ENCODE measurements at places on chromosomes 3 and 15.

DNA sequence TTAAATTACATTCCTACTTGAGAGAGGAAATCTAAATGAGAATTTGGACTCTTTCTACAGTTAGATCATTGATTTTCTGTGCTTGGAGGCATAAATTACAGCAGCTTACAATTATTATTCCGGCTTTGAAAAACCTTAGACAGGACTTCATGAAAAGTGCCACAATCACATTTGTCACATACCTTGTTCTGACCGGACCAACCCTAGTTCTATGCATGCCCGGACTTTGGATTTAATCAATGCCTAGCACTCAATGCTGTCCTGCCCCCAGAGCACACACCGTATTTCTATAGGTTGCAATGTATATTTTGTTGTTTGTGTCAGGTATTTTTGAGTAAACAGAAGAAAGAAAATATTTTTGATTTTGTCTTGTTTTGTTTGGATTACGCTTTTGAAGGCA is 424.7 kb upstream of the PDZRN3 start:
- no peak for DNase-seq

DNA sequence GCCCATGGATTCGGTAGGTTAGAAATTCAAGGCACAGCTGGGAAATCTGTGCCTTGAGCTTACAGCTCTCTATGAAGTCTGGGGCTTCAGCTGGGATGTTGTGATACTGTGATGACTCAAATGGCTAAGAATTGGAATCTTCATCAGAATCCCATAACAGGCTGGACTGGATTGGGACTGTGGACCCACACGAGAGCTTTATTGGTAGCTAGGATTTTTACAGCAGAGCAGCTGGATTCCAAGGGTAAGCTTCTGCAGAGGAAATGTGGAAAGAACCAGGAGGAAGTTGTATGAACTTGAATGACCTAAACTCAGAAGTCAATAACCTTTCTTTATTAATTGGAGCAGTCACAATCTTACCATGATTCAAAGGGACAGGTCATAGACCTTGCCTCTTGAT is 1187.1 kb downstream of the ROBO1 start:
- DNase-seq = no peak

- no peak for DNase-seq
Observed at GRCh38 chr3:102398176-102398575, 36.6 kb upstream of the ZPLD1 start.

DNA sequence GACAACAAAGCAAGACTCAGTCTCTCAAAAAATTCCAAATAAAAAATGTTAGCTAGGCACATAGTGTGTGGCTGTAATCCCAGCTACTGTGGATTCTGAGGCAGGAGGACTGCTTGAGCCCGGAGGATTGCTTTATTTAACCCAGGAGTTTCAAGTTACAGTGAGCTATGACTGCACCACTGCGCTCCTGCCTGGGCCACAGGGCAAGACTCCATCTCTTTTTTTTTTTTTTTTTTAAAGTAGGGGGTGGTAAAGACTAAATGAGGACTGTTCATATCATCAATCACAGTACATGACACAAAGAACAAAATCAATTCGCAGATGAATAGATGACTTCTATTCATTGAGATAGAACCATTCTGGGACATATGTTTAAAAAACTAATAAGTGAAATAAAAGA is 48.1 kb downstream of the ACAP2 start:
- no peak for DNase-seq

GRCh38 chr3:8501371-8502131 is at the start of gene LMCD1:
TSS of gene LMCD1 (plus strand) at chr3:8501823. CDS start at chr3:8501939, 116 bp downstream.
- DNase-seq = peak; percentile 56

DNA sequence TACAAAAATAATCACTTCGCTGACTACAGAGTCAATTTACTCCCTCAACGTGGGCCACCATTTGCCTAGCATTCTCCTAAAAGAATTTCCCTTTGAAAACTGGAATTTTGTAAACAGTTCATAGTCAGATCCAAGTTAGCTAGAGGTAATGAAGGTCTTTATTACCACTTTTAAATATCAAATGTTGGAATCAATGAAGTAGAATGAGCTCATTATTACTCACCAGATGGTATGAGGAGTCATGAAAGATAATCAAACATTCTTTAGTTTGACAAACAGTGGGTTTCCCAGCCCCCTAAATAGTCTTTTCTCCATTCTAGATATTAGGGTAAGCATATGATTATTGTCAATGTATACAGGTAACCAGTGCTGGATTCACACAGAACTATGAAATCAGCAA is 455.7 kb upstream of the THBS1 start:
- DNase-seq = no peak

GRCh38 chr3:31841515-31841914 is 139.5 kb downstream of the OSBPL10 start:
- DNase-seq = no peak

DNA sequence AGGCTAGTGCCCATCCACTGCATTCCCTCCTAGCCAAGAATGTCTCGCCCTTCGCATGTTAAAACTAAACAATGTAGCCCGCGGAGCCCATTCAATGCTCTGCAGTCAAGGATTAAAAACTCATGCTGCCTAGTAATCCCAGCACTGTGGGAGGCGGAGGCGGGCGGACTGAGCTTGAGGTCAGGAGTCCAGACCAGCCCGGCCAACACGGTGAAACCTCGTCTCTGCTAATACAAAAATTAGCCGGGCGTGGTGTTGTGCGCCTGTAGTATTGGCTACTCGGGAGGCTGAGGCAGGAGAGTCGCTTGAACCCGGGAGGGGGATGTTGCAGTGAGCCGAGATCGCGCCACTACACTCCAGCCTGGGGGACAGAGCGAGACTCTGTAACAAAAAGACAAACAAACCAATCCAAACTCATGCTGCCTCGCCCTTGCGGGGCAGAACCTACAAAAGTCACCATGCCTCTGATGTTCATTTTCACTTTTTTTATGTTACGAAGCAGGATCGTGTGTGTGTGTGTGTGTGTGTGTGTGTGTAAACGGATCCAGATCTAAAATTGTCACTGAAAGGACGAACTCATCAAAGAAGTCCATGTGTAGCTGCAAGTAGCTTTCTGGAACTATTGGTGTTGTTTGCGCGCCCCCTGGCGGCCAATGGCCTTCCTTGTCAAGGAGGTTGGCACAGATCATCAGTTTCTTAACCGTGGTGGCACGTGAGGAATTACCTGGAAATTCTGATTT is 54.8 kb upstream of the SPESP1 start:
- DNase-seq = peak; percentile 4

- no peak for DNase-seq
Observed at GRCh38 chr15:39578851-39579486, 1.9 kb upstream of the THBS1 start.

GRCh38 chr3:135779590-135780235 is 185.8 kb upstream of the PPP2R3A start:
- DNase-seq = no peak

- no peak for DNase-seq
Observed at GRCh38 chr3:172680684-172681083, 30.2 kb downstream of the NCEH1 start.

GRCh38 chr3:102662498-102662772 is 227.6 kb downstream of the ZPLD1 start:
- no peak for DNase-seq

DNA sequence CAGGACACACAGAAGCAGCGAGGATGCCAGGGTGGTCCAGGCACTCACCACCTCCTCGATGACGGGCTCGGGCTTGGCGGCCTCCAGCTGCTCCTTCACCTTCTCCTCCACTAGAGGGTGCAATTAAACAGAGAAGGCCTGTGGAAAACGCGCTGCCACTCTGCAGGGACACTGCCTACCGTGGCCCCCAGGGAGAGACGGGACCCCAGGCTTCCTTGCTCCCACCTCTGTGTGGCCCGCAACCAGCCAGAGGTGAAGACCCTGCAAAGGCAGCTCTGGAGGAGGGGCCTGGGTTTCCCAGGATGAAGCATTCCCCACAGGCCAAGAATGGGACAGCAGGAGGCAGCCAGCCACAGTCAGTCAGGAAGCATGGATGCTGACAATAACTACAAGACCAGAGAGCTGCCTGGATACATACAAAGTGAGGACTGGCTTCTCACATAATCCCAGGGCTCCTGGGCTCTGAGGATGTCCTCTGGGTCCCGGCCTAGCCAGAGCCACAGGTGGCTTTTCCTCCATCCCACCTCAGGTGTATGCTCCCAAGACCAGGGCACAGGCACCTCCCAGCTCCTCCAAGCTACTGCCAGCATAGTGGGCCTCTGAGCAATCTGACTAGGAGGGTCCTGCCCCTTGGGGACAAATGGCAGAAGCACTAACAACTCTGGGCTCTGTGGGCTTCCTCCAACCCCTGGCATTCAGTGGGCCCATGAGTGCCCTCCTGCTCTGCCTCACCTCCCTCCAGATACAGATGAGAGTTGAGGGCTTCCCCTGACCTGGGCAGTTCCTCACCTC is 46.2 kb downstream of the PTH1R start:
- DNase-seq = no peak

DNA sequence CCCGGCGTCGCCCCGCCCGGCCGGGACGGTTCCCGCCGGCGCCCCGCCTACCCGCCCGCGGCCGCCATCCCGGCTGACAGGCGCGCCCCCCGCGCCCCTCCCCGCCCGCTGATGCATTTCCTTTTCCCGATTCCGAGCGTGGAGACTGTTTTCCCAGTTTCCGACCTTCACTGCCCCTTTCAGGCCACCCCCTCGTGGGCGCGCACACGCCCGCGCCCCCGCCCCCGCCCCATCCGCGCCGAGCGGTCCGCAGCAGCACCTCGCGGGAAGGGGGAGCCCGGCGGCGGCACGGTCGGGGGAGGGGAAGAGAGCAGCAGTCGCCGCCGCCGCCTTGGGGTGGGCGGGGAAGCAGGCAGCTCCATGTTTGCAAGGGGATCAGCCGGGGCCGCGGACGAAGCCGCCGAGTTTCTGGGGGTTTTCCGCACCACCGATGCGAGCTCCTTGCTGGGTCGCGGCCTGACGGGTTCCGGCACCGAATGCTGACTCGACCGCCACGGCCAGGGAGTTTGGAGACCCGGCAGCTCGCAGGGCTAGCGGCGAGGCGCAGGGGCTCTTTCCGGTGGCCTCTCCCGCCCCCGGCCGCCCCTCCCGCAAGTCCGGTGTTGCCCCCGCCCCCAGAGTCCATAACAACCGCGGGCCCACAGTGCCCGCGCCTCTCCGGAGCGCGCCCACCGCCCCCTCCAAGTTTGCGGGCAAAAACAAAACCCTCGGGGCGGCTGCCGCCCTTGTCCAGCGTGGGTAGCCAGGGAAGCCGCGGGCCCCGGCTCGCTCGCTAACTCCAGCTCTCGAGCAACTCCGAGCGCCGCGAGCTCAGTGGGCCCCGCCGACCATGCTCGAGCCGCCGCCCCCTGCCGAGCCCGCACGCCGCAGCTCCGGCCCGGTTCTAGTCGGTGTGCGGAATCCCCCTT is 3.2 kb upstream of the SIN3A start:
- DNase-seq = no peak

DNA sequence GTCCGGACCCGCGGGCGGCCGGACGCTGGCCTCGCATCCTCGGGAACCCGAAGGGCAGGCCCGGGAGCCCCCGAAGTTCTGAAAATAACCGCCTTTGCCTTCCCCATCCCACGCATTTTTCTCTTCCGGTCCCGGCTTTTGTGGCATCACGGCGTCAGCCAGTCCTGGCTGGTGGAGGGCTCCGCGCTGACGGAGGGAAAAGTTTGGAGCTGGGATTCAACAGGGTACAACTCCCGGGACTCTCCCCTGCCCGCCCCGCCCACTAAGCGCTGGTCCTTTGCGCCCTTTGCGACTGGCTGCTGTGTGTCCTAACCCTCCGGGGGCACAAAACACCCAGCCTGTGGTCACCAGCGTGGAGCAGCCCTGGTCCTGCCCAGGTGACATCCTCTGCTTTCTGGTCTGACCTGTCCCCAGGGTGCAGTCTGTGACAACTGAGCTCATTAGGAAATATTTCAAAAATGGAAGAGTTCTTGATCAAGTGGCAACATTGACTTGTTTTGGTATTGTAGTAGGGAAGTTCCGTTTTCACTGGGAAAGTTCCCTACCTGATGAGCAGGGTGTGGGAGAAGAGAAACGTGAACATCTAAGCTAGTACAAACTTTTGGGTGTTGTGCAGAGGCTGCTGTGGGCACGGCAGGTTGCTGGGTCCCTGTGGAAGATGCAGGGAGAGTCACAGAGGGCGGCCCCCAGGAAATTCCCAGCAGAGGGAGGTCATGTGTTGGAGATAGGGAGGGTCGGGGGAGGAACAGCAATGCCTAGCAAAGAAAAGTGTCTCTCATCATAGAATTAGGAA is 775 bp downstream of the ARNT2 start:
- DNase-seq = no peak

DNA sequence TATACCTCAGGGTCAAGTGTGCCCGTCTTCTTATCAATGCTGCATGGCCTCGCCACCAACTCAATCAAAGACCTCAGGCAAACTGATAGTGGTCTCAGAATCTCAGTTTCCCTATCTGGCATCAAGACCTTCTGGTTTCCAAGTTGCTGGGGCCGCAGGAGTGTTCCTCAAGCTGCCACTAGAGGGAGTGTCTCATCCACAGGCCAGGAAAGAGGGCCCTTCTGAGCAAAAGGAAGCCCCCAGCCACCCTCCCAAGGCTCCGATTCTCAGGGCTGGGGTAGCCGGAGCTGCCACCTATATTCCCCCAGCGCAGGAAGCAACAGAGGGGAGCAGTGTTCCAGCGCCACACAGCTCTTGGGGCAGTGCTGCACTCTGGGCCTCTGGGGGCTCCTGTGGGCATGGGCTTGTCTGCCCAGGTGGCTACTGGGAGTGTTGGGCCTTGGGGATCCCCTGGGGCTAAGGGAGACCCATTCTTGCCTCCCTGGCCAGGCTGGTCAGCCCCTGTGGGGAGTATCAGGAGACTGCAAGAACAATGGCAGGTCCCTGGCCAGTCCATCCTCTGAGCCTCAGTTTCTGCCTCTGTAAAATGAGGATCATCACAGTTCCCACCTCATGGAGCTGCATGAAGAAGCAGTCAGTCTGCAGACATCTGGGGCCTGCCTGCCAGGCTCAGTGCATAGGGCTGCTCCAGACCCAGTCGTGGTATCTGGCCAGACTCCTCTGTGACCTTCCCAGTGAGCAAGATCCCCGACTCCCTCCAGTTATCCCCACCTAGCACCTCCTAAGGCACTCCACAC is 23.4 kb upstream of the SEC13 start:
- DNase-seq = peak; percentile 2

GRCh38 chr3:184724699-184725098 is 12.8 kb upstream of the MAGEF1 start:
- no peak for DNase-seq

GRCh38 chr3:14563946-14564539 is 23.9 kb upstream of the GRIP2 start:
- DNase-seq = no peak

GRCh38 chr3:194890091-194890490 is 204.4 kb downstream of the FAM43A start:
- DNase-seq = no peak

DNA sequence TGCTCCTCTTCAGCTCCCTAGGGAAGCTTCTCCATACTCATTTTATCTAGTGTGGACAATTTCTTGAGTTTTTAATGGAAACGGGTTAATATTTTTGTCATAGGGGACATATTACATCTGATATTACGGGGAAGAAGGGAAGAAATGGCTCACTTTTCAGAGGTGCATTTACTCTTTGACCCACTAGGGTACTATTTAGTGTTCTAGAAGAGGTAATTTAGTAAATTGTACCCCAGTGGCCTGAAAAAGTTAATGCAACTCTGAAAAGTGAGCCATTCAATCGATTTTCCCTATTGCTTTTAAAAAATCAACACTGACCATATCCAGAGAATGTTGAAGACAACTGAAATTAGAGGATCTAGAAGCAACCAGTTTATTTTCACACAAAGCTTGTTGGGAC is 71.2 kb downstream of the MAP2K5 start:
- no peak for DNase-seq

- no peak for DNase-seq
Observed at GRCh38 chr15:31078471-31078870, 23.1 kb downstream of the TRPM1 start.

All from DMS79 (cell line).